ENCODE measurements at places on chromosomes 3 and 15.

- DNase-seq, result no peak
Measured at GRCh38 chr3:46574243-46574646, 8.1 kb upstream of the LRRC2 start.

DNA sequence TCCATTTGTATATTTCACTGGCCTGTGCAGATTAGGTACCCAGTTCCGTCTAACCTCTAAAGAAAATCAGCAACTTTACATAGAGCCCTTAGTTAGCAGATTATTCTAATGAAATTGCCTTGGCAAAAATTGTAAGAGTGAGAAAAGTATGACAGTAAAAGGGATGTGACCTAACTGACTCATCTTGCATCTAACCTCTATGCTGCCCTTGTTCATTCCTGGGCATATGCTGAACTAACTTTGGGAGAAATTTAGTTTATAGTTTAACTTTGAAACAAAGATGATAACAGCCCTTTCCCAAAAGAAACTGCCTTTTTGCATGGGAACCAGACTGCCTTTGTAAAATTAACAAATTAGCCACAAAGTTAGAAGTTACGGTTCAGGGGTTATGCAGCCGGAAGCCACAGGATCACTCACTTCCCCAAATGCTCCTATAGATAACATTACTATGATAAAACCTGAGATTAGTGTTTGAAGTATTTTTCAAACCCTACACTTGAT, 839.8 kb upstream of the ALCAM start:
- no peak for DNase-seq

DNA sequence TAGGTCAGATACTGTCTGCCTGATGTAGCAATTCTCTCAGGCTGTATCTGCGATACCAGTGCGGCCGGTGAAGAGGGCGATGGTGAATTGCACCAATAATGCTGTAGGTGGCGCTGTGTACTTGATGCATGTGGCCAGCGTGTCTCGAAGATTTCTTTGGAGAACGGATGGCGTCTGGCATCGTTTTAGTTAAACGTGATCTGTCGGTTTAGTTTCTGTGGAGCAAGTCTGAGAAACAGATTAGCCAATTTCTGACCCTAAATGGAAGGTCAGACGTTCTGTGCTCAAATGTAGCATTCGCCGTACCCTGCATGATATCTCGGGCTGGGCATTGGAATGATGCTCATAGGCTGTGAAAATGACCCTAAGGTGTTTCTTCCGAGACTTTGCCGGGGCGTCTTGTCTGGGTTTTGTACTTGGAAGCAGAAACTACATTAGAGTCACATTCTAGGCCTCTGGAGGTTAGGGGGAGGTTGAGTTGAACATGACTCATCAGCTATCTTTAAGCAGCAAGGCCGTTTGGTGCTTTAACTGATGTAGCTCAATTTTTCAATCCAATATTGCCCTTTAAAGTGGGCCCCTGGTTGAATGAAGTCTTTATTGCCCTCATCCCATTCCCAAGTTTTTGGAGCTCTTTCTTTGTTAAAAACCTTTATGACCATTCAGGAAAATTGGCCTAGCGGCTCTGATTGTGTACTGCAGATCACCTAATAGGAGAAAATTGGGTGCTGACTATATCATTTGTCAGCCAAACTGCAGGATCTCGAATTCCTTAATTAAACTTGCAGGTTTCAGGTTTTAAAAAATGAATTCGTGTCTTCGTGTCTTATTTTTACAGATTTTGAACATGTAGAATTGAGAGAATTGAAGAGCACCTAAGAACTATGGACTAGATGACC, 80.0 kb downstream of the SQOR start:
- DNase-seq, result no peak

GRCh38 chr3:149150436-149150835, 21.0 kb downstream of the HPS3 start:
- DNase-seq, result no peak

DNA sequence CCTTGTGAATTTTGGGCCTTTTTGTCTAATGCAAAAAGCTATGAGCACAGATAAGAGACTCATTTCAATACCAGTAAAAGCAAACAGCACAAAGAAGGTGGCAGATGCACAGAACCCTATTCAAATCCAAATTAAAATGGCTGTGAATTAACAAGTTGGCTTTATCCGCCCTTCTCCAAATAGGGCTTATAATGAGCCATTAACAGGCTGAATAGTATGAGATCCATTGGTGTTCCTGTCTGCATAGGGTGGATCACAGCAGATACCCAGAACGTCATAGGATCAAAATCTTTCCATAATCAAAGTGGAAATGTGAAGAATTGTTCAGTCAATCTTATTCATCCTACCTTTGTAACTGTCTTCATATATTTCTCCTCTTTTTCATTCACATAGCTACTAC, 282.4 kb upstream of the UMPS start:
- no peak for DNase-seq

GRCh38 chr15:91279486-91279885, 179.4 kb downstream of the SV2B start:
- DNase-seq, result no peak

GRCh38 chr15:100542290-100542689, 13.5 kb upstream of the CERS3 start:
- DNase-seq, result no peak
